Temporal lobe (tissue), 4 donors: ENCODE measurements at places on chromosomes 7 and 10. TPM values are rescaled to one million over a fixed set of nuclear protein-coding genes. Genes with fewer than 3 reads are reported as not detected.

Gene SH2D4B
- 1.2 TPM for total RNA-seq

Gene MPLKIP
- 5.2 TPM for total RNA-seq

Gene CYP3A4
- not detected for total RNA-seq

Gene ZNF518A
- 37.1 TPM for total RNA-seq

Gene SYCE1
- total RNA-seq = 0.74 TPM

Gene ZNF736
- total RNA-seq = 35.7 TPM

Gene ZEB1
- 46.5 TPM for total RNA-seq

Gene PNLIPRP3
- not detected for total RNA-seq

Gene GNGT1
- not detected for total RNA-seq

Gene GPR15LG
- total RNA-seq = not detected

Gene BTBD16
- total RNA-seq = not detected

Gene ZNF488
- total RNA-seq = 2.0 TPM

Gene NYAP1
- total RNA-seq = 29.7 TPM

Gene NPC1L1
- total RNA-seq = not detected

Gene CPA1
- total RNA-seq = not detected

Gene GLI3
- total RNA-seq = 12.3 TPM

Gene EZH2
- 23.6 TPM for total RNA-seq

Gene SEMA4G
- total RNA-seq = 14.8 TPM

Gene ELN
- total RNA-seq = 11.3 TPM

Gene UTF1
- total RNA-seq = not detected

Gene CPN1
- total RNA-seq = not detected

Gene CPXM2
- 0.49 TPM for total RNA-seq

Gene ADAM22
- total RNA-seq = 73.5 TPM

Gene AKR1C4
- not detected for total RNA-seq

Gene CALHM3
- not detected for total RNA-seq

Gene TRIM50
- total RNA-seq = not detected

Gene STAG3
- 0.74 TPM for total RNA-seq

Gene PARP12
- total RNA-seq = 2.2 TPM

Gene SLC4A2
- 8.6 TPM for total RNA-seq

Gene NSUN6
- total RNA-seq = 30.0 TPM

Gene ARHGEF35
- total RNA-seq = 0.49 TPM

Gene CALN1
- total RNA-seq = 56.1 TPM

Gene TWIST1
- total RNA-seq = 0.74 TPM

Gene TUBAL3
- not detected for total RNA-seq

Gene SSBP1
- total RNA-seq = 65.2 TPM

Gene IGF2BP3
- total RNA-seq = 37.9 TPM

Gene TRIM73
- 3.0 TPM for total RNA-seq

Gene WDFY4
- 0.49 TPM for total RNA-seq

Gene MYO1G
- 0.25 TPM for total RNA-seq

Gene ZNF467
- 1.2 TPM for total RNA-seq

Gene MNX1
- total RNA-seq = not detected

Gene LRRN3
- total RNA-seq = 87.5 TPM

Gene OR13A1
- not detected for total RNA-seq

Gene PLXDC2
- total RNA-seq = 9.3 TPM

Gene SPACDR
- total RNA-seq = 0.25 TPM

Gene C10orf62
- total RNA-seq = not detected
